T-helper 9 cell (primary cell): ENCODE measurements at places on chromosomes 3 and 15.

GRCh38 chr3:14775011-14775410 lies 43.8 kb upstream of the FGD5 start:
- no peak for DNase-seq

DNA sequence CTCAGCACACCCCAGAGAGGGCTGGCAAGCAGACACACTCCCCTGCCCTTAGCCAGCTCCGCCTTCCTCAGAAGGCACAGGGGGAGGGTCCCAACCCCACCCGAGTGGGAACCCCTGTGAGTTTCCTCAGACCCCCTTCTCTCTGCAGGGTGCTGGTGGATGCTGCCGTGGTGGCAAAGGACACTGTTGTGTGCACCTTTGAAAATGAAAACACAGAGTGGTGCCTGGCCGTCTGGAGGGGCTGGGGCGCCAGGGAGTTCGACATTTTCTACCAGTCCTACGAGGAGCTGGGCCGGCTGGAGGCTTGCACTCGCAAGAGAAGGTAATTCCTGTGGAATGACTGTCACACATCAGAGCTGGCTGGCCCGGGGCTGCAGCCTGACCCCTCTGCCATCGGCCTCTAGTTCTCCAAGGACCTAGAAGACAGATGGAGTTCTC lies 149.4 kb downstream of the LRRK1 start:
- no peak for DNase-seq

DNA sequence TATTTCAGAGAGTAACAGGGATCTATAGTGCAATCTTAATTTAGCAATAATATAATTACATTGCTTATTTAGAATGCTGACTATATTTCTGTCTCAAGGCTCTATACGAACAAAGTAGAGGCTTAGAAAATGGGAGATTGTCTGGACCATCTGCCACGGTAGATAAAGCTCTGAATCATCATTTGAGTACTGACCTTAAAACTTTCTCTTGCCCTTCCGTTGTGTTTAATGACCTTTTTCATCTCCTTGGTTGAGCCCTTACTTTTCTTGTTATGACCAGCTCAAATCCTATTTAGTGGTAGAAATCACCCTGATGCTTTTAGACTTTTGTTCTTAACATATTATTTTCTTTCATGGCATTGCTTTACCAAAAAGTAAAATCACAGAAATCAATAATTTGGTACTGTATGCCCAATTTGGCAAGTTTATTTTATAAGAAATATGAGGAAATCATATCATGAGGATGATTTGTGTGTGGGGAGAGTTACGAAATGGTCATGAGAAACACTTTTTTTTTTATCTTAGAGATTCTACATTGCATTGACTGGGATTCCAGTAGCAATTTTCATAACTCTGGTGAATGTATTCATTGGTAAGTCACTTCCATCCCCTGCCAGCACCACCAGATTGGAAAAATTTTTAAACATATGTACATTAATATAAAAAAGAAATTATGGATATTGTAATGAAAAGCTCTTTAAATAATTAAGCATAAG lies 11.0 kb downstream of the NDUFB5 start:
- DNase-seq: no peak

DNA sequence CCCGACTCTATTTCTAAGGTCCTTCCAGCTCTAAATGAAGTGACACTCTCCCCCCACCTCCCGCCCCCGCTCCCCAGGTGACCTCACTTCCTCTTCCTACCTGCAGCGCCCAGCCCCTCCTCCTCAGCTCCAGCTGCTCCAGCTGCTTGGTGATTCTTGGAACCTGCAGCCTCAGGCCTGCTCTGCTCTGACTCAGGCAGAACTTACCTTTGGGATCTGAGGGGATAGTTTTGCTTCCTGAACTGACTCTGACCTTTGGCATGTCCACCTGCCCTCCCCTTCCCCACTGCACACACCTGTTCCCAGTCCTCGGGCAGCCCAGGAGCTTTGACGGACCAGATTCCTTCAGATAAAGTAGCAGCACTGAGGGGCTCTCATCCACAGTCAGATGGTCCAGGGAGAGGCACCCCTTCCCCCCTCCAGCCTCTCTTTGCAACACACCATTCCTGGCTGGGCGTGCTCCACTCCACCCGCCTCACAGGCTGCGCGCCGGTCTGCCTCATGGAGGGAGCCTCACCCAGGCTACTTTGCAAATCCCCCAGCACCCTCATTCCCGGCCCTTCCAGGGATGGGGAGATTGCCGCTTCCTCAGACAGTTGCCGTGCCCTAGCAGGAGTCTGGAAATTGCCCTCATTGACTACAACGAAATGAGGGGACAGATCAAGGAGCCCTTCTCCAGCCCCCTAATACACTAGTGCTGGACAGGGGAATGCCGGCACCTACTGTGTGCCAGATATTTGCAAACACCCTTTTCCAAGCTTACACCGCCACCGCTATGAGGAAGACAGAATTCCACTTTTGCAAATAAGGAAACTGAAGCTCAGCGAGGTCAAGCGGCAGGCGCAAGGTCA lies 692 bp upstream of the C15orf39 start:
- peak; percentile 27 for DNase-seq

DNA sequence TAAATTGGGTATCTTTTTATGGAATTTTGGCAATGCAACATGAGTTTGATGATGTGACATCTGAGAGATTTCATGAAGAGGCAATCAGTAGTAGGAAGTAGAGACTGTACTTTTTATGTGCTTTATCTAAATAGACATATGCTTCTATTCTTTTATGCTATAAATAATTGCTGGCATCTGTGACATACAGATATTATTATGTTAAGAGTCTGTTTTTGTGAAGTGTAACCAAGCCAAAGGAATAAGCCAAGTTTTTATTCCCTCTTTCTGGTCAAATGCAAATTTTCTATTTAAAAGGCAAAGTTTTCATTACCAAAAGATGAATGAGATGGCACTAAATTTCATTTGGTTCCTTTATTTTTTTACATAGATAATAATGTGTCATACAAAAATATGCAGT lies 32.4 kb downstream of the PYDC2 start:
- no peak for DNase-seq
